Urothelium cell line (cell line): ENCODE measurements at places on chromosomes 7 and 10.

DNA sequence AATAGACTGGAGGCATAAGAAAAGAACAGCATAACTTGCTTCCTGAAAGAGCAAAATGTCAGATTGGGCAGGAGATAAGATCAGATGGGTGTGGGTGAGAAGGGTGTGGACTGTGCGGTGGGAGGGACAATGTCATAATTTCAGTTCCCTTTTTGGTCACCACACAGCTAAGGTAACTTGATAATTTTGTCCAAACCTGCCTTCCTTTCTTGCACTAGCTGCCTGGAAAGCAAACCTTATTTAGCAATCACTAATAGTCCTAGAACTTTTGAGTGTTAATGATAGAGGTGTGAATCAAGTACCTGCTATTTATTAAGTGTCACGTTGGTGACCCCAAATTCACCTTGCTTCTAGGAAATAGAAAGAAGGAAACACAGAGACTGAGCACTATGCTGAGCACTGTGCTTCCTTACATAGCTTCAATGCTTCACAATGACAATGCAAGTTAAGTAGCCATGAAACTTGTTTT is 72.4 kb upstream of the SP4 start:
- DNase-seq = no peak

GRCh38 chr10:27319752-27320431 is 79.3 kb upstream of the ACBD5 start:
- peak; percentile 55 for DNase-seq

- DNase-seq = no peak
Measured at GRCh38 chr10:3195726-3196125, 23.1 kb upstream of the PITRM1 start.

DNA sequence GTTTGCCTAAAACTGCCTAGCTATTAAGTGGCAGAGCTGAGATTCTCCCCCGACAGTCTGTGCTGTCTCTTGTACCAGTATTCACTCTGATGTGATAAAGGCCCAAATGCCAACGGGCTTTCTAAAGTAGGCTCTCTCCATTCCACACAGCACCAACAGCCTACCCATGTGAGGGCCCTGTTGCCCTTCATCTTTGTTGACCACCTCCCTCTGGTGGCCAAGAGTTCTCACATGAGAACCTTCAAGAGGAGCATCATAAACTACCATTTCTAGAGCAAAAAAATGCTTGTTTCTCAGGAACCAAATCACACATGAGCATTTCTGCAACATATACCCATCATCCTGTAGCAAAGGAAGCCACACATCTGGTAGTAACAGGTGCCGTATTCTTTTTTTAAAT is 185.8 kb downstream of the GRM8 start:
- DNase-seq = no peak

DNA sequence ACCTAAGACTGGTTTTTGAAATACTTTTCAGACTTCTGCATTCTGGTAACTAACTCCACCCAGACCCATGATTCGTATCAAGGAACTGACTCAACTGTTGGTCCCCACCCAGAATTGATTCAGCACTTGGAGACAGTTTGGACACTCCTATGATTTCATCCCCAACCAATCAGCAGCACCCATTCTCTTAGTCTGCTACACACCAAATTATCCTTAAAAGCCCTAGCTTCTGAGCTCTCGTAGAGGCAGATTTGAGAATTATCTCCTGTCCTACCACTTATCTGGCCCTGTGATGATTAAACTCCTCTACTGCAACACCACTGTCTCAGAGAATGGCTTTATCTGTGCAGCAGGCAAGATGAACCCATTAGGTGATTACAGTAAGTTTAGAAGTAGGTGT is 7.7 kb upstream of the GSTO1 start:
- no peak for DNase-seq

- no peak for DNase-seq
Measured at GRCh38 chr7:150867605-150868004, 15.3 kb downstream of the AOC1 start.

- no peak for DNase-seq
Measured at GRCh38 chr10:106836933-106837663, 327.4 kb downstream of the SORCS1 start.

- DNase-seq = peak; percentile 67
Measured at GRCh38 chr10:116771101-116771958, 29.0 kb upstream of the HSPA12A start.

- no peak for DNase-seq
Measured at GRCh38 chr7:1672851-1673486, 2.9 kb downstream of the ELFN1 start.

DNA sequence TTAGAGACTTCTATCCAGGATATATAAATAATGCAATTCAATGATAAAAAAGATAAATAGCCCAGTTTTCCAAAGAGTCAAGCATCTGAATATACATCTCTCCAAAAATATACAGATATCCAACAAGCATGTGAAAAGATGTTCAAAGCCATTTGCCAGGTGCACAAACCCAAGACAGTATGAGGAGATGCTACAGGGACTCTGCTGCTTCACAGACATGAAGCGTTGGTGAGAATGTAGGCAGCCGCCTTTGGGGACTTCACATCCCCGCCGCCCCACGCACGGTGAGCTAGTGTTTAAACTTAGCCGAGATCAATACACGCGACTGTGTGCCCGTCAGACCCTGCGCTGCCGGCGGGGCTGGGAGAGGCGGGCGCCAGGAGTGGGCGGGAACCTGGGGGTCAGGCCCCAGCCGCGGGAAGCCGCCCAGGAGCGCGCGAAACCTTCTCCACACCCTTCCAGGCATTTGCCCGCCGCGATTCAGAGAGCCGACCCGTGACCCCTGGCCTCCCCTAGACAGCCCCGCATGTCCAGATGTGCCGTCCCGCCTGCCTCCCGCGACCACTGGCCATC is 927 bp upstream of the ALOX5 start:
- no peak for DNase-seq

DNA sequence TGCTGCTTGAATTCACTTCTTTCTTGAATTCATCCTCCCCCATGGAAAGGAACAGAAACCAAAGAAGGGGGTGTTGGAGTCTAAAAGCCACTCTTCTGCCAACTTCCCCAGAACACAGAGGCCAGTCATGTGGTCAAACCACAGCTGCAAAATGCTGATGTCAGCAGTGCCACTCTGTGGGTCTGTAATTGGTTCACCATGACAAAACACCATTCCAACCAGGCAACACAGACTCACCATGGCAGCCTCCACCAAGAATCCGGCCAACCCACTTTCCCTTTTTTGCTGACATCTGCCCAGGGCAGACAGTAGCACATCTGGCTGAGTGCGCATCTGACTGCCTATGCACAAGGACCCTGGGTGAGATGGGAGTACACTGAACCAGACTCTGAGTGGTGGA is 16.8 kb downstream of the OSBPL3 start:
- peak; percentile 40 for DNase-seq

DNA sequence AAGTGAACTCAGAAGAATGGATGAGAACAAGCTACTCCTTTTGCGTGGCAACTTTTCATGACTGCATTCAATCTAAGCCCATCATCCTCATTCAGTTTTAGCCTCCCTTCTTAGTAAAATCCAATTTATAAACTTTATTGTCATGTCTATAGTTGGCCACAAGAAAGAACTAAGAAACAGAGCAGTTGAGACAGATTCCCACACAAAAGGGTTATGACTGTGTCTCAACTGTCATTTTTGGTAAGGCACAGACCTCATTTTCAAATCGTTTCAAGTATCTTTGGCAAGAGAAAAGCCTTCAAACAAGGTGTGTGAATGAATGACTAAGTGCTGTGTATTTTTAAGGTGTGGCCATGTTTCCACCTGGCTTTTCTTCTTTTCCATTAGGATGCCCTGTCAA is 84.2 kb upstream of the CREB5 start:
- no peak for DNase-seq

- no peak for DNase-seq
Measured at GRCh38 chr10:4494551-4494950, 331.5 kb upstream of the AKR1E2 start.

DNA sequence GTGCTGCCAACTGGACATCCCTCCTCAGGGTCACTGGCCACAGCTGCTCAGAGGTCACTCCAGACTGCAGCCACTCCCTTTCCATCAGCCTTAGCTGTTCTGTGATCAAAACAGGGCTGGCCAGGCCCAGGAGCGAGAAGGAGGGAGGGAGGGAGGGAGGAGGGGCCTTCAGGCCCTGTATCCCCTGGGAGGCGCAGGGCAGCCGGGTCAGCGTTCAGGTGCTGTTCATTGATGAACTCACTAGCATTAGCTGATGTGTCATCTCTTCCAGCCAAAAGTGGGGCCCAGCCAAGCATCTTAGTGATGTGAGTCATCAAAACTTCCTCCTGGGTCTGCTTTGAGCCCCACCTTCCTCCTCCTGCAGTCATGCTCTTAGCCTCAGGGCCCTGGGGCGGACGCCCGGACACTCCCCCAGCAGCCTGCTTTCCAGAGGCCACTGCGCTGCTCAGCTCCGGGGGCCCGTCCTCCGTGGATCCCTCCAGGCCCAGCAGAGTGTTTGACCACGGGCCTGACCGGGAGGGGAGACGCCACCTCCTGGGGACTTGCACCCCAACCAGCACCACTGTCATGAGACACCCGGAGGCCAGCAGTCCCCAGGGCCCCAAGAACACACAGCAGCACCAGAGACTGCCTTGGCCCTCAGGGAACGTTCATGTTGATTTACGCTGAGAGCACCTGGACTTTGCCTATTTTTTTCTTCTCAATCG is 149.2 kb downstream of the PRKAG2 start:
- DNase-seq = peak; percentile 75

- no peak for DNase-seq
Measured at GRCh38 chr7:117688126-117688525, 185.1 kb downstream of the CTTNBP2 start.

GRCh38 chr7:100867040-100867775 is at the start of gene TRIP6:
Gene TRIP6, plus strand, starts transcription at chr7:100867387. Its CDS starts 111 bp downstream, at chr7:100867498.
- peak; percentile 98 for DNase-seq

DNA sequence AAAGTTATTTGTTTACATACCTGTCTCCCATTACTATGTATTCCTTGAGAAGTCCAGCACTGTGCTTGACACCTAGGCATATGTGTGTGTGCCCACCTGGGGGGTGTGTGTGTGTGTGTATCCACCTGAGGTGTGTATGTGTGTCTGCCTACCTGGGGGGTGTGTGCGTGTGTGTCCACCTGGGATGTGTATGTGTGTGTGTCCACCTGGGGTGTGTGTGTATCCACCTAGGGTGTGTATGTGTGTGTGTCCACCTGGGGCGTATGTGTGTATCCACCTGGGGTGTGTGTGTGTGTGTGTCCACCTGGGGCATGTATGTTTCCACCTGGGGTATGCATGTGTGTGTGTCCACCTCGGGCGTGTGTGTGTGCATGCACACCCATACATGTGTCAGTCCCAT is 603.5 kb downstream of the PHTF2 start:
- DNase-seq = no peak

DNA sequence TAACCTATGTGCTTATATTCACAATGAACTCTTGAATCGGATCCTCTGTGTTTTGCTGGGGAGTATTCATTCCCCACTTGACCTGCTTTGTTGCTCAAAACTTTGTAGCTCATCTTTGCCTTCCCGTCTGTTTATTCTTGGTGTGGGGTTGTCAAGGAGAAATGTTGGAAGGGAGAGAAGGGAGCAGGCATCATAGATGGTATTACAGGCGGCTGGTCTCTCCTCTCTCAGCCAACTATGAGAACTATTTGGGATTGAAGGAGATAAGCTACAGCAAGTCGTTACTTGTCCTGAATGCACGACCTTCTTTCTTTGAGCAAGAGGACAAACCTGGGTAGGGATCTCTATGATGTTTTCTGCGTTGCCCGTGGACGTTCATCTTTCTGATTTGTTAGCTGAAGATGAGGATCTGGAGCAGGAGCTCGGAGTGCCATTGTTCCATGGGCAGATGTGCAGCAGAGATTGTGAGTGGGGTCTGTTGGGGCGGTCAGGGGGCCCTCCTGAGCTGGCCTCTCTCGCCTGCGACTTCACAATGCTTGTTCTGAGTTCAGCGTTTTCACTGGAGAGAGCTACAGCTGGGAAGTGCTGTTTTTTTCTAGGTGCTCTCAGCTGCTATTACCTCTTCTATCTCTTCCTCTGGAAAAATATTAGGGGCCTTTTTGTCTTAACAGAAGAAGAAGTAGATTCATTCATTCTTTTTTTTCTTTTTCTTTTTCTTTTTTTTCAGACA is 126.9 kb upstream of the KLF6 start:
- no peak for DNase-seq

DNA sequence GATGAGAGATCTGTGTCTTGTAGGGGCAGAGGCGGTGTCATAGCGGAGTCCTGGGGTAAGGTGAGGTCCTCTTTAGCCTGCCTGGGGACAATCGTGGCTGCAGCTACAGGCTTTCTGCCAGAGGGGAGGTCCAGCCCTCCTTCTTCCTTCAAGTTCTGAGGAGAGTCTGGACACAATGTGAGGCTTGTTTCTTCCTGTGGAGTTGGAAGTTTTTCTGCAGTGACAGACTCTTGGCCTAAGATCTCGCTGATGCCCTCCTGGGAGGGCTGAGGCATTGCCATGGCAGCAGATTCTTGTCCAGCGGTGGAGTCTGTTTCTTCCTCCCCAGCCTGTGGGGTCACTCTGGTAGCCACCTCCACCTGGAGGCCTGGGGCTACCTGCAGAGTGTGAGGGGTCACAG is 4.4 kb downstream of the NACAD start:
- no peak for DNase-seq

DNA sequence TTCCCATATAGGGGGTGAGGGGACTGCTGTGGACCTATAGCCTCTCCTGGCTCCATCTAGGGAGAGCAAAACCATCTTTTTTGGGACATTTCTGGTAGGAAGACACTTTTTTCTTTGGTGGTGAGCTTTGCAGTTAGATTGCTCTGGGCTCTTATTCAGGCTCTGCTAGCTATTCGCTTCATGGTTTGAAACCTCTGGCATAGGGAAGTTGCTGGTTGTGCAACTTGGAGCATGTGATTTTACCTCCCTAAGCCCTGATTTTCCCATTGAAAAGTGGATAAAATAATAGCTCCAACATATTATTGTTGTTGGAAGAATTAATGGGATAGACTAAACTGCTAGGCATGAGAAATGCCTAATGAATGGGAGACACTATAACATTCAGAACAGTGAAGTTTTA is 69.6 kb downstream of the CYP26A1 start:
- no peak for DNase-seq

GRCh38 chr10:92719991-92720830 is 30.5 kb downstream of the HHEX start:
- no peak for DNase-seq
